ENCODE measurements at places on chromosomes 16 and 17. TPM values are rescaled to one million over a fixed set of nuclear protein-coding genes. Genes with fewer than 3 reads are reported as not detected.

DNA sequence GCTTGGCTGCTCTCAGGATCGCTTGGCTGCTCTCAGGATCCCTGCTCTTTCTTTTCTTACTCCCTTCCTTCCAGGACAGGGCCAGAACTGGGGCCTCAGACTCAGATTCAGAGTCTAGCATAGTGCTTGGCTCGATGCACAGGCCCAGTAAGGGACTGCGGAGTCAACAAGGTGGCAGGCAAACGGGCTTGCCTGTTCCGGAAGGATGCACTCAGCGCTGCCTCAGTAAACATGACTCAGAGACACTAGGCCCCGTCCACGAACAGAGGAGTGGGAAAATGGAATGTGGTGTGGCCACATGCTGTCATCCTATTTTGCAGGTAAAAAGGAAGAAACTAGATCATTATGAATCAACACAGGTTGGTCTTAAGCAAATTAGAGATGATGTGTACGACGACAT, 9.8 kb downstream of the SPHK1 start:
- no peak for DNase-seq

DNA sequence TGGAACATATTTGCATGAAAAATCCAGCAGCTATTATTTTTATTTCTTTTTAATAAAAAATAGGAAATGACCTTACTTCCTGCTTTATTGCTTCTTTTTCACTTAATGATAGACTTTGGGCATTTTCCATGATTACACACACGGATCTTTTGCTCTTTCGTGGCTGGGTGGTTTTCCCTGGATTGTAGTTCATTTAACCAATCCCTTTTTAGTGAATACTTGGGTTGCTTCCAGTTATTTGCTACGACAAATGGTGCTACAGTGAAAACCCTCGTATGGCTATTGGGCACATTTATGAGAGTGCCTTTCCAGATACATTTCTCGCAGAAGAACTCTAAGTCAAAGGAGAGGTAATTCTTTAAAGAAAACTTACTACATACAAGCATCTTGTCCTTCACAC, 38.6 kb downstream of the FOXL1 start:
- peak; percentile 15 for DNase-seq

The FGF11 gene
- total RNA-seq = 0.42 TPM

DNA sequence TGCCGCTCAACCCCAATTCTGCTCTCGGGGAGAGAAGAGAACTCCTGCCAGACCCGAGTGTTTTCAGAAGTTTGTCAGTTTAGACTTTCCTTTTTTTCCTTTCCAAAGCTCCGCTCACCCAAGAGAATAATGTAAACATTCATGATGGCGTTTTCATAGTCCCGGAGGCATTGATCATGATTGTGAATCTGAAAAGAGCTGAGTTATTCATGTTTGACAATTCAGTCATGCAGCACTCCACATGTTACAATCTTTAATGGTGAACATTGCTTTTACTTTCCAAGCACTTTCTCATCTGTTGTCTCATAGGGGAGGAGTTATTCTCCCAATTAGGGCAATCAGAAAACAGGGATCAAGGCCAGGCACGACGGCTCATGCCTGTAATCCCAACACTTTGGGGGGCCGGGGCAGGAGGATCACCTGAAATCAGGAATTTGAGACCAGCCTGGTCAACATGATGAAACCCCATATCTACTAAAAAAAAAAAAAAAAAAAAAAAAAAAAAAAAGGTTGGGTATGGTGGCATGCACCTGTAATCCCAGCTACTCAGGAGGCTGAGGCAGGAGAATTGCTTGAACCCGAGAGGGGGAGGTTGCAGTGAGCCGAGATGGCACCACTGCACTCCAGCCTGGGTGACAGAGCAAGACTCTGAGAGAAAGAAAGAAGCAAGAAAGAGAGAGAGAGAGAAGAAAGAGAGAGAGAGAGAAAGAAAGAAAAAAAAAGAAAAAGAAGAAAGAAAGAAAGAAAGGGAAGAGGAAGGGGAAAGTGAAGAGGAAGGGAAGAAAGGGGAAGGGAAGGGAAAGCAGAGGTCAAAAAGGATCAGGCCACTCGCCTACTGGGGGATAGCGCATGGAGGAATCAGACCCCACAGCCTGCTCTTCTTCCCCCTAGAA, 70.0 kb upstream of the TNRC6C start:
- DNase-seq = no peak

DNA sequence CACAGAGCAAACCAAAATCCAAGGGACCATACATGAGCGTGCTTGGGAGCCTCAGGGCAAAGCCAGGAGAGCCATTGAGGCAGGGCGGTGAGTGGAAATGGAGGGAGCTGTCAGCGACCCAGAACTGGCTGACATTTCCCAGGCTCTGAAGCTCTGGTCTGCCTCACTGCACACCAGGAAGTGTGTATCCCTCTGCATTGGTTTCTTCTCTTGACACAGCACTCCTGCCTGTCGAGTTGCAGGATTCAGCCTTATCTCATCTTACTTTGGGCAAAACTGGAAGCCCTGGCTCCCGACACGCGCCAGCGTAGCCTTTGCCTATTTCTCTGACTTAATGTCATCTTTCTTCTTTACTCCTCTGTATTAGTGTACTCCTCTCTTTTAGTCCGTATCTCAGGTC, 144.7 kb upstream of the HS3ST3A1 start:
- no peak for DNase-seq

DNA sequence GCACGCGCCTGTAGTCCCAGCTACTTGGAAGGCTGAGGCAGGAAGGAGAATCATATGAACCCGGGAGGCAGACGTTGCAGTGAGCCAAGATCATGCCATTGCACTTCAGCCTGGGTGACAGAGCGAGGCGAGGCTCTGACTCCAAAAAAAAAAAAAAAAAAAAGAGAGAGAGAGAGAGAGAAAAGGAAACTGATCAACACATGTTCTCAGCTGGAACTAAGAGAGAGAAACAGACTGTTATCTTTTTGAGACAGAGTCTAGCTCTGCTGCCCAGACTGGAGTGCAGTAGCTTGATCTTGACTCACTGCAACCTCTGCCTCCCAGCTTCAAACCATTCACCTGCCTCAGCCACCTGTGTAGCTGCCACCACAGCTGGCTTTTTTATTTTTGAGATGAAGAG, 60.4 kb downstream of the STH start:
- DNase-seq = no peak

DNA sequence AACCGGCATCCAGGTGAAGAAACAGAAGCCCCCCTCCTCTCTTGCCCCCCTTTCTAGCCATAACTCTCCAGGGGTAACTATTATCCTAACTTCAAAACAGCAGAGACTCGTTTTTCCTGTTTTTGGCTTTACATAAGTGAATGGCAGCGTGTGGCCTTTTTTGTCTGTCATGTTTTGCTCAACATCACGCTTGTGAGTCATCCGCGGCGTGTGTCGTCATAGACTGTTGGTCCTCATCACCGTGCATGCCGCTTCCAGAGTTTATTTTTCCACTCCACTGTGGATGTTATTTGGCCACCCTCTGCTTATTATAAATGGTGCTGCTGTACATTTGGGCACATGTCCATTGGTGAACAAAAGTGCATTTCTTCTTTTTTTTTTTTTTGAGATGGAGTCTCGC, 52.6 kb downstream of the ERN1 start:
- no peak for DNase-seq

The HSD11B2 gene
- total RNA-seq = not detected

The TOX3 gene
- not detected for total RNA-seq

DNA sequence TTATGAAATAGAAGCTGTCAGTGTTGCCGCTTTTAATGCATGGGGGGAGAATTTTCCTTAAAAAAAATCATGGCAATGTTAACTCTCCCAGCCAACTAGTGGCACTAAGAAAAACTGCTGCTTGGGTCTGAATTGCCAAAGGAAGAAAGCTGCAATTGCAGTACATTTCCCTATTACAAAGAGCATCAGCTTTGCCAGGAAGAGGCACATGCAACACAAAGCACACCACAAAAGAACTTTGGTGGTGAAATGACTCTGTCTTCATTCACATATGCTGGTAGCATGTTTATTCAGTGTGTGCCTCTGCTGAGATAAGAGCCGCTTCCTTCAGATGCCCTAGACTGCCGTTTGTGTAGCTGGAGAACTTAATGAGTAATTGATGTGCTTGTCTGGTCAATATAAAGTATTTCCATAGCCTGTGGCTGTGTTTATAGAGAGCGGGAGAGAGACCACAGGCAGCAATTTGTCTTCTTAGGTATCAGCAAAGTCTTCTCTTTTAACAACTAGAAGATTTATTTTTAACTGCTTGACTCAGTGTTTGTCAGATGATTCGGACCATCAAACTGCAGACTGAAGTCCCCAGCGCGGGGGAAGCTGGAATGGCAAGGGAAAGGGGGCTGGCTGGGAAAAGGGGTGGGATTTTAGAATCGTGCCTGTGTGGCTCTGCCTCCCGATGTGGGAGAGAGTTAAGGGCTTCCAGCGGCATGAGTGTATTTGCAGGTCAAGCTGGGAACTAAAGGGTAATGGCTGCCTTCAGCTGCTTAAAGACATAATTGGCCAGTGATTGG, 115.1 kb downstream of the MRTFB start:
- DNase-seq = peak; percentile 5

- no peak for DNase-seq
Measured at GRCh38 chr16:24430954-24431760, 108.2 kb upstream of the RBBP6 start.

DNA sequence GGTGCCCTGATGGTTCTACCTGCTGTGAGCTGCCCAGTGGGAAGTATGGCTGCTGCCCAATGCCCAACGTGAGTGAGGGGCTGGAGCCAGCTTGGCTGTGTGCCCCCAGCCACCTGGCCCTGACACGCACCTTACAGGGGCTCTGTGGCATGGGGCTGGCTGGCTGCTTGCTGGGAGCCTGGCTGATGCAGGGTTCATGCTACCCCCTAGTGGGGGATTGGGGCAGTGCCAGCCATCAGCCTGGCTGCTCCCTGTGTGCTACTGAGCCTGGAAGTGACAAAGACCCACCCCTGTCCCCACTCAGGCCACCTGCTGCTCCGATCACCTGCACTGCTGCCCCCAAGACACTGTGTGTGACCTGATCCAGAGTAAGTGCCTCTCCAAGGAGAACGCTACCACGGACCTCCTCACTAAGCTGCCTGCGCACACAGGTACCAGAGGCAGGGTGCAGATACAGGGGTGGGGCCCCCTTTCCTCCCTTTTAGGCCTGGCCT, 5.7 kb downstream of the GRN start:
- DNase-seq = no peak

The SLC9A5 gene
- 0.99 TPM for total RNA-seq

- DNase-seq = no peak
Measured at GRCh38 chr17:82237746-82238471, 9.1 kb downstream of the SLC16A3 start.

The TMC8 gene
- under 0.01 TPM for total RNA-seq

The AOC3 gene
- total RNA-seq = 0.04 TPM

All from pulmonary artery endothelial cell (primary cell).